ENCODE measurements at places on chromosomes 6 and 20.

GRCh38 chr6:149995235-149995750, 30.0 kb downstream of the RAET1L start:
- no peak for DNase-seq

DNA sequence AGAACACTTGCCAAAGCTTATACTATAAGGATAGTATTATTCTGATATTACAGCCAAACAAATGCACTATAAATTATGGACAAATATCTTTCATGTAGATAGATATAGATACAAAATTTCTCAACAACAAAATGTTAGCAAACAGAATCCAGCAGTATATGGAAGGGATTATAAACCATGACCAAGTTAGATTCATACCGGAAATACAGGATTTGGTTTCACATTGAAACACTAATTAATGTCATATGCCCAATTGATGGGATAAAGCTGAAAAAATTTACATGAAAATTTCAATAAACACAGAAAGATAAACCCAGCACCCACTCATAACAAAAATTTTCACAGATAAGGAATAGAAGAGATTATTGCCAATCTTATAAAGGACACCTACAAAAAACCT, 770.3 kb upstream of the SLC35B3 start:
- no peak for DNase-seq

- DNase-seq, result no peak
Observed at GRCh38 chr20:2983508-2983907, 59.9 kb upstream of the GNRH2 start.

GRCh38 chr6:131979515-131980337, 28.6 kb upstream of the CCN2 start:
- no peak for DNase-seq

GRCh38 chr20:61056627-61057442, 195.2 kb upstream of the CDH4 start:
- DNase-seq, result no peak

DNA sequence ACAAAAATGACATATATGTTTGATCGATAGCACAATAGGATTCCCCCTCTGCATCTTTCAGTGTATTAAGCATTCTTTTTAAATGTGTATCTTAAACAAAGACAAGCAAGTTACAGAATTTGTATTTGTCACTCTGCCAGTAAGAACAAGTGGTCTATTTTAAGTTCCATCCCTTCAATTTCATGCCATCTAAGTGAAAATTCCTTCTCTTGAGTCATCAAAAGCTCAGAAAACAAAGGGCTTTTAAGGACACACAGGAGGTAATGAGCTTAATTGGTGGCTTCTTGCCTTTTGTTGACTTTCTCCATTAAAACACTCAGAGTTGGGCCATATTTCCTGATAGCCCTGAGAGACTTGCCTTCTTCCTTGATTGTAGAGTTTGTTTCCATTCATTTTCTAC, 547.8 kb downstream of the TENT5A start:
- no peak for DNase-seq

GRCh38 chr6:27865850-27866356, 46.3 kb downstream of the OR2B2 start:
- peak; percentile 13 for DNase-seq

GRCh38 chr6:7229376-7230326, 83.3 kb downstream of the SSR1 start:
- DNase-seq, result no peak

DNA sequence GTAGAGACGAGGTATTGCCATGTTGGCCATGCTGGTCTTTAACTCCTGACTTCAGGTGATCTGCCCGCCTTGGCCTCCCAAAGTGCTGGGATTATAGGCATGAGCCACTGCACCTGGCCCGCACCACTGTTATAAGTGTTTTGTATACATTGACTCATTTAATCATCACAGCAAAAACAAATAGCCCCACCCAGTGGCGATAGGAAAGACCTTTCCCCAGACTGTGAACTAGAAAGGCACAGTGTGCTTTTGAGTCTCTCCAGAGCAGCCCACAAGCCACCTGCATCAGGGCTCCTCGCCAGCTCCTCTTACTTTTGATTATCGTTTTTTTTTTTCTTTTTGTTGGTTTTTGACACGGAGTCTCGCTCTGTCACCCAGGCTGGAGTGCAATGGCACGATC, 27.9 kb upstream of the ZFP64 start:
- DNase-seq, result no peak

GRCh38 chr20:41617059-41617901, 897 bp downstream of the CHD6 start:
- peak; percentile 50 for DNase-seq

DNA sequence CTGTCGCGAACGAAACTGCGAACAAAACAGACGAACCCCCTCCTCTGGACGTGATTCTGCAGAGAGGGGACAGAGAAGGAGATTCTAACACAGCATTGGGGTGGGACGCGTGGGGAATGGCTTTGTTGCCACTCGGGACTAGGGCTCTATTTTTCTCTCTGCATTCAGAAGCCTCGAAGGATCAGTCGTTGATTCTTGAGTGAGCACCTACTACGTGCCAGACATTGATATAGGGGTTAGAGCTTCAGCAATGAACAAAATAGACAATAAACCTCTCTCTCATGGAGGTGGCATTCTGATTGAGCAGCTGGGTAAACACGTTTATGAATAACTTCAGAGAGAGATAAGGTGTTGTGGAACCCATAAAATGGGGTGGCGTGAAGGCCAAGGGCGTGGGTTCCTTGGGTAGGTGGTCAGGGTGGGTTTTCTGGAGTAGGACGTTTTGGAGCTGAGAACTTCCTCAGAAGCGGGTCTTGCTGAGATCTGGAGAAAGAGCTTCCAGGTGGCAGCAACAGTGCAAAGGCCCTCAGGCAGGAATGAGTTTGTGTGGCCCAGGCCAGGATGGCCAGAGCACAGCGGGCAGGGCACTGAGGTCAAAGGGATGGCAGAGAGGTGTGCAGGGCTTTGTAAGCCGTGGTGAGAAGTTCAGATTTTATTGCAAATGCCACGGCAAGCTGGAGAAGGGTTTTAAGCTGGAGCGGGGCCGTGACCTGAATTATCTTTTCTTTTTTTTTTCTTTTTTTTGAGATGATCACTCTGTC, 884 bp downstream of the SLC2A10 start:
- no peak for DNase-seq

DNA sequence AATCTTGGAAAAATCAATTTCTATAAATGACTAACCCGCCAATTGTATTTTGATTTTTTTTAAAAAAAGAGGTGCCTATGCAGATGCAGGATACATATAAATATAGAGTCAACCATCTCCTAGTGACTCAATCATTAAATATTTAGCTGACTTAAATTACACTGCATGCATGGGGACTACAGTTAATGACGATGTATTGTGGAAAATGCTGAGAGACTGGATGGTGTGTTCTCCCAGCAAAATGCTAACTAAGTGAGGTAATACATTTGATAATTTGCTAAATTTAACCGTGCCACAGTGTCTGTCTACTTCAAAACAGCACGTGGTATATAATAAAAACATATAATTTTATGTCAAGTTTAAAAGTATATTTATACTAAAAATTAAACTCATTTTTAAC, 341.6 kb downstream of the PRKN start:
- DNase-seq, result no peak

- no peak for DNase-seq
Observed at GRCh38 chr6:64411226-64411625, 775.6 kb downstream of the PHF3 start.

DNA sequence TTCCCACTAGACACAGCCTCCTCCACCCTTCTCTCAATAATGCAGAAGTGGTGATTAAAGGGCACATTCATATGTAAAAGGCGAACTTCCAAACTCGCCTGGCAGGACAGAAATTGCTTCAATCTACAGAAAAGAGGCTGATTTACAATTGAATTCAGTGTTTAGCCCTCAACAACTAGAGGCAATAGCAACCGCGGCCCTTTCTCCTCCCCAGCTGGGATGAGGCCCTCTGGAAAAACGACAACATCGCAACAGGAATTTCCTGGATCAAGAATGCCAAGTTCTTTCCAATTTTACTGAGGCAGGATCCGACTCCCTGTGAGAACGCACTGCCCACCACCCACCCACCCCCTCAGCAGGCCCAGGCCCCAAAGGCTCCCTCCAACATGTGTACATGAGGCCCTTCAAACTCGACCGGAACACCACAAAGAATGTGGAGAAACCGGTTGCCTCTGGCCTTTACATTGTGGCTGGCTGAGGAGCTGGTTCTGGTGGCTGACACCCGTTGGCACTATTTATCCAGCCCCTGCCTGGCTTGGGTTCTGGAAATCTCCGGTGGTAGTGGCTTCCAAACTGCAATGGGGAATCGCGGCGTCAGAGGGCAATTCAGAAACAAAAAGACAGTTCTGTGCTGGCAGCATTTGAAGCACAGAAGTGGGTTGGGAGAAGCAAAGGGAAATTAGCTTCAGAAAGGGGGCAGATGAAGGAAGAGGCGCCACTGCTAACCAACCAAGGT, 36.8 kb downstream of the ZMYND8 start:
- DNase-seq, result no peak

DNA sequence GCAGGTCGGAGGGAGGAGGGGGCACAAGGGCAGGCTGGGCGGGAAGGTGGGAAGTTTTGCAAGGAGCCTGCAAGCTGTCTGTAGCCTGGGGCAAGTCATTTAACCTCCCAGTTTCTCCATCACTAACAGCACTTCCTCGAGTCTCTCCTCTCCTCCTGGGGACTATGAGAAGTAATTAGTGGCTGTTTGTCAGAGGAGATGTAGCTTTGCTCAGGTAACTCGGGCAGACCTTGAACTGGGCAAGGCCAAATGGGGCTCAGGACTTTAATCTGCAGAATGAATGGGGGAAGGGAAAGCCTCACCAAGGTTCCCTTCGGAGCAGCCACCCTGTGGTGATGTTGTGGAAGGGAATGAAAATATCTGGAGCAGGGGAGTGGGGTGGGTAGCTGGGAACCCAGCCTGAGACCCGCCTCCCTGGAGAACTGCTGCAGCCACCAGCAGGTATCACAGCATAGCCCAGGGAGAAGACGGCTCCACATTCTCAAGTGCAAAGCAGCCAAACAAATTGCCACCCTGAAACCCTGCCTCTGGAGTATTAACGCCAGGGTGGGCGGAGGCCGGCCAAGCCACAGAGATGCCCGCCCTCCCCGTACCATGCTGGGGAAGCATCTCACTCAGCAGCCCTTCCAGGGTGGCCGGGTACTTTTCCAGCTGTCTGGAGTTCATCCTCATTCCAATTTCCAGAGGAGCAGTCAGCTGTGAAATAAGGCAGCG, 6.1 kb upstream of the LEMD2 start:
- no peak for DNase-seq

- DNase-seq, result no peak
Observed at GRCh38 chr20:19940988-19941460, 76.1 kb upstream of the NAA20 start.

DNA sequence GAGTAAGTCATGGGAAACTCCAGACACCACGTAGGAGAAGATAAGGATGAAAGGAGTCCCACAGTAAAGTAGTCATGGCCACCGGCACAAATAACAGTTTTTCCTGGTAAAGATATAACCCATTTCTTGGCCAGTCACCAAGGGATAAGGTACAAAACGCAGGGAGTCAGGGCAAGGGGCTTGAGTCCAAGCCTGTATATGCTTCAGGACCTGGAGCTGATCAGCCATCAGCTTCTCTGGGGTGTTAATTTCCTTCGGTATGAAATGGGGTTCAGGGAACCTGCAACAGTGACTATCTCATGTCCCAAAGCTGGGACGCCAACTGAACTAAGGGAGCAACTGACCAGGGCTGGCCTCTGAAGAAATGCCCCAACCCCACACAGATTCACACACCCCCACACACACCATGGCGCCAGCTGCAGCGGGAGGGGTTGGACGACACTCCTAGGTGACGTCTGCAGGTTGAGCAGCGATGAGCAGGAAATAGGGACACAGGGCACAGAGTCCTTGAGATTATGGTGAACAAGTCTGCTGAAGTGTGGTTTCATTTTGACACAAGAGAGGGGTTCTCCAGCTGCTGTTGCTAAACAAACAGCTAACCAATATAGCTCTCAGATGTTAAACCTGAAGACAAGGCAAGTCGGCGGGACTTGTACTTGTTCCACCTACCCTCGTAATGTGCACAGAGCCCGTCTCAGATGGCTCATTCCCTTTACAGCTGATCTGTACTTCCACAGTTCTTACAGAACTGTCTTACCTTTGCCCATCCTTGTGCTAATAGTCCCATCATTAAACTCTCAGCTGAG, 7.4 kb upstream of the ADTRP start:
- DNase-seq, result peak; percentile 16

DNA sequence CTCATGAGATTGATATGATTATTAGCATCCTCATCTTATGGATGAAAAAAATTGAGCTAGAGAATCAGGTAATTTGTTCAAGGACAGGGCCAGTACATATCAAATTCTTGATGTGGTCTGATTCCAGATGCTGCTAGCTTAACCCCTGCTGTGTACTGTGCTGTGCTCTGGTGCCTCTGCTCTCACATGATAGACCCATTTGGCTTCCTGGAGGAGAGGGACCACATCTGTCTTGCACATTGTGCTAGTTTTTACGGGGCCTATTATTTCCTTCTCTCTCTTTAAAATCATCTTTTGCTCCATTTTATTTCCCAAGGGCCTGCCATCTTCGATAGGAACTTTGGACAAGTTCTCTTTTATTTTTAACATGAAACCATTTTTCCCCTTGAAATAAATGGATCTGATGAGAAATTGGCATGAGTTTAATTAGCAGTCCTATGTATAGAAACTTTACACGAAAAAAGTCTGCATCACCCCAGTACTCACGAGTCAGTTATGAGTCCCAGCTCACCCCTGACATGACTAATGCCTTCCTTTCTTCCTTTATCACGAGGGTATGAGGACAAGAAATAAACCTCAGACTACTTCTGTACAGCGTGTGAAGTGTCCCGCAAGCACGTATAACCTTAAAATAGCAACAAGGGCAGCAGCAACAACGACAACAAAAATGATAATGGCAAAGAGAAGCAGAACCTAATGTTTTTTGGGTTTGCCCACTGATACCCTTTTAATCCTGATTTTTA, 26.5 kb downstream of the CD109 start:
- no peak for DNase-seq

GRCh38 chr6:25302677-25303128, 23.5 kb downstream of the CARMIL1 start:
- no peak for DNase-seq

- no peak for DNase-seq
Observed at GRCh38 chr6:43948527-43949485, 178.4 kb downstream of the MRPL14 start.

DNA sequence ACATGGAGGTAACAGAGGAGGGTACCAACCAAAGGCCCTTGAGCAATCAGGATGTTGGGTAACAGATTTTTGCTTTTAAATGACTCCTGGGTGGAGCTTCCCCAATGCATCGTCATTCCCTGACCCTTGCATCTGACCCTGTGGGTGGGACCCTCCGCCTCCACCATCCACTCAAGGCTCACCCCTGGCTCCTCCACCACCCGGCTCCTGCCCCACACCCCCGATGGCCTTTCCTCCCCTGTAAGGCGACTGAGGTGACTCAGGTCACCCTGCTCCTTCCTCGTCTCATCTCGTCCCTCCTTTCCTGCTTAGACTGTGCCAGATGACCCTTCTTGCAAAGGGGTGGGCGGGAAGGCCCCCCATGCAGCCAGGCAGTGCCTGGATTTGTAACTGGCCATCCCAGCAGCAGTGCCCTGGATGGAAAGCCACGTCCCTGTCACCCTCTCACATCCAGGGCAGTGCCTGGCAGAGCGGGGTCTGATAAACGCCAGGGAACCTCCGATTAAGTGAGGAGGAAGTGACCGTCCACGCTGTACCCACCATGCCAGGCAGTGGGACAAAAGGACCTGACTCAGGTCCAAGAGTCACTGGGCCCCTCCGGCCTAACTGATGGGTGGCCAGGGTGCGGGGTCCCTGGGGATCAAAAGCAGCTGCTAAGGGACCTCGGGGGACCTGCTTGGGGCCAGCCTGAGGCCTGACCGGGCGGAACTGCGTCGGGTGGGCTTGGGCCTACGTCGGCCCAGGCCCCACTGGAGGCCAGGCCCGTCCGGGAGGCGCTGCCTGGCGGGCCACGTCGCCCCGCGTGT, 624 bp upstream of the NPEPL1 start:
- DNase-seq, result no peak

- DNase-seq, result no peak
Observed at GRCh38 chr6:119162134-119162775, 83.8 kb upstream of the FAM184A start.
